ENCODE measurements at places on chromosomes 16 and 17.

DNA sequence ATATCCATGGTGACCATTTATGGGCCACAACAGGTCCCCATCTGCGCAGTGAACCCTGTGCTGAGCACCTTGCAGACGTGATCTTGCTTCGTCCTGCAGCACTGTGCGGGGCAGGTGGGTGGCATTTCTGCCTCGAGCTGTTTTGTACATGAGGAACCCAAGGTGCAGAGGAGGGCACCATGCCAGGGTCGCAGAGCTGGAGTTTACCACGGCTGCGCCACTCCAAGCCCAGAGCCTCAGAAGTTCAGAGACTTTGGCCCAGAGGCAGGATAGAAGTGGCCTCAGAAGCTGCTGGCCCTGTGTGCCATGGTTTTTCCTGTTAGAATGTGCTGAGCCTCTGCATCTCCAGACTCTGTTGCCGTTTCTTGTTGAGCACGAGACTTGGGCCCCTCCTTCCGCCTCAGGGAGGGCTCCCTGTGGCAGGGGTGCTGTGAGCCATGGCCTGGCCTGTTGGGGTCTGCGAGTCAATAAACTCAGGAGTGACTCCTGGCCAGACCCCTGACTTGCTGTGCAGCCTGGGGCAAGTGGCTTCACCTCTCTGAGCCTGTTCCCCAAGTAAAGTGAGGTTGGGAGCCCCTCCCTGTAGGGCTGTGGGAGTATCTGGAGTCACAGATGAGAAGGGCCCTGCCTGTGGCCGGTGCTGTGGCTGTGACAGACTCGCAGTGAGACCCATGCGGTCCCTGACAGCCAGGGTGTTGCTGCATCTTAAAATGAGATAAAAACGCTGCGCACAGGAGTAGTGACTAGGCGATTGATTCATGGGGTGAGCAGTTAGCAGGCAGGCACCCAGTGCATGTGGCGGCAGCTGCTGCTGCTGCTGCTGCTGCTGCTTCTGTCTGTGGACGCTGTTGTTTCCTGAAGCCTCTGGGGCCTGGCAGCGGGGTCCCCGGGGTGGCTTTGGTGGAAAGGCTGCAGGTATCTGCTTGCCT, 11.8 kb downstream of the MAP2K3 start:
- DNase-seq: no peak

GRCh38 chr16:64950262-64950661, 171.6 kb downstream of the CDH11 start:
- no peak for DNase-seq

GRCh38 chr17:40547079-40547784, 18.0 kb downstream of the CCR7 start:
- DNase-seq: peak; percentile 94

- DNase-seq: no peak
Observed at GRCh38 chr17:40265337-40265736, 22.3 kb upstream of the CDC6 start.

- no peak for DNase-seq
Observed at GRCh38 chr17:22517716-22518115, 825.4 kb downstream of the KCNJ18 start.

GRCh38 chr17:4780325-4780955, 5.7 kb downstream of the VMO1 start:
- no peak for DNase-seq

DNA sequence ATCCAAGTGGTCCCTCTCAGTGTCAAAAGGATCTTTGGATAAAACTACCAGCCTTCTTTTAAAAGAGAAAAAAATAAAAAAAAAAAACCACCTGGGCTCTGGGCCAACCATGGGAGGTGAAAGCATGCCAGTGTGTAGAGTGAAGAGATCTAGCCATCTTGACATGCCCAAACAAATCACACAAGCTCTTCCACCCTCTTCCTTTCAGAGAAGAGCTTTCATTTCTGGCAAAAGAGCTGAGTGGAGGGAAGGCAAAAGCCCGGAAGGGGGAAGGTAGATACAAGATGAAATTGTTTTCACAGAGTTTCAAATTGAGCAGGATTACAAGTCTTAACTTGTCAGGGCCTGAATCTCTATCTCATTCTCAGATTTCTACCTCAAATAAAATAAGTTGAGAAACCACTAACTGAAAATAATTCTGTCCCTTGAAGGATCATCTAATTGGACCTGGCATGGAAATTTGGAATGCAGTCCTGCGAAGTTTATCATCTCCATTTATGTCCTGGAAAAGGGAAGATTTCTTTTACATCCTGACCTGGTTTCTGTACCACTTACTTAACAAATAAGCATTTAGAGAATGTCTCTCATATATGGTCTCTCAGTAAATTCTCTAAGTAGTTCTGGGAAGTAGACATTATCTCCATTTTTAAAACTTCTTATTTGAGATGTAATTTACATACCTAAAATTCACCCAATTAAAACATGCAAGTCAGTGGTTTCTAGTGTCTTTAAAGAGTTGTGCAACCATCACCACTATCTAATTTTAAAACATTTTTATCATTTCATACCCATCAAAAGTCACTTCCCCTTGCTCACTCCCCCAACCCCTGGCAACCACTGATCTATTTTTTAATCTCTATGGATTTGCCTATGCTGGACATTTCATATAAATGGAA, 93.7 kb downstream of the TANGO6 start:
- DNase-seq: peak; percentile 76

DNA sequence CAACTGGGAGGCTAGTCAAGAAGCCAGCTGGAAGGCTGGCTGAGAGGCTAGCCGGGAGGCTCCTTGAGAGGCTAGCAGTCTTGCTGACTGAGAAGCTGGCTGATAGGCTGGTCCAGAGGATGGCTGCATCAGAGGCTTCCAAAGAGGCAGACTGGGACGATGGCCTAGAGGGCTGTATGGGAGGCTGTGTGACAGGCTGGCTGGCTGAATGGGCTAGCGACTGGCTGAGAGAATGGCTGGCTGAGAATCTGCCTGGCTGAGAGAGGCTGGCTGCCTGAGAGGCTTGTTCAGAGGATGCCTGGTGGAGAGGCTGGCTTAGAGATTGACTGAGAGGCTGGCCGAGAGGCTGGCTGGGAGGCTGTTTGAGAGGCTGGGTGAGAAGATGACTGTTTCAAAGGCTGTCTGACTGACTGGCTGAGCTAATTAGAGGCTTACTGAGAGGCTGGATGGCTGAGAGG, 34.8 kb upstream of the ACSM2B start:
- DNase-seq: no peak

GRCh38 chr16:65024767-65025178, 97.1 kb downstream of the CDH11 start:
- DNase-seq: no peak

- DNase-seq: no peak
Observed at GRCh38 chr16:51813609-51814008, 662.5 kb upstream of the SALL1 start.

GRCh38 chr16:13936596-13937081, 16.7 kb downstream of the ERCC4 start:
- no peak for DNase-seq

DNA sequence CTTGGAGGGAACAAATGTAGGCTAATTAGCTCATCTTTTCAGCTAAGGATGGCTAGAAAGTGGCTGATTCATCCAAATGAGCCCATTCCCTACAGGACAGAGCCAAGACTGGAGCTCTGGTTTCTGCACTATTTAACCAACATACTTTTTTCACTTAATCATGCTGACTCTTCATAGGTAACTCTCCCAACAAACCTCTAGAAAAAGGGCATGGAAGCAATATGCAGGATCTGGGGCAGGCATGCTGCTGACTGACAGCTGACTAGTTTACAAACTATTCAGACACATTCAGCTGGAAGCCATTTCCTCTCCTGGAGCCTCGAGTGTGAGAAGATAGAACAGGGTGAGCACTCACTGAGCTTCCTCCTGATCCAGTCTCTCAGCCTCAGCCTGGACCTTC, 6.2 kb downstream of the BECN1 start:
- no peak for DNase-seq

- no peak for DNase-seq
Observed at GRCh38 chr17:82238472-82239201, 9.8 kb downstream of the SLC16A3 start.

DNA sequence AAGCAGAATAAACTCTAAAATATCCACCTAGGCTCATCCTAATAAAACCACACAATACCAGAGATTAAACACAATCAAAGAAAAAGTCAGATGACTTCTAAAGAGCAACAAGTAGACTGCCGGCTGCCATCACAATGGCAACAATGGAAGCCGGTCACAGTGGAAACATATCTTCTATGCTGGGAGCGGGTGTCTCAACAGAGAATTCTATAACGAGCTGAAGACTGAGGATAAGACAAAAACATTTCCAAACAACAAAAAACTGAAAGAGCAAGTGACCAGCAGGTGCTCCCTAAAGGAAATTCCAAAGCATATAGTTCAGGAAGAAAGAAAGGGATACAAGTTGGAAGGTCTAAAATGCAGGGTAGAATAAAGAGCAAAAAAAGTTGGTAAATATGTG, 8.9 kb downstream of the NSMCE1 start:
- DNase-seq: no peak

- DNase-seq: no peak
Observed at GRCh38 chr16:31344712-31345111, 10.3 kb upstream of the ITGAX start.

- DNase-seq: no peak
Observed at GRCh38 chr17:62616993-62617893, 10.2 kb upstream of the MRC2 start.

DNA sequence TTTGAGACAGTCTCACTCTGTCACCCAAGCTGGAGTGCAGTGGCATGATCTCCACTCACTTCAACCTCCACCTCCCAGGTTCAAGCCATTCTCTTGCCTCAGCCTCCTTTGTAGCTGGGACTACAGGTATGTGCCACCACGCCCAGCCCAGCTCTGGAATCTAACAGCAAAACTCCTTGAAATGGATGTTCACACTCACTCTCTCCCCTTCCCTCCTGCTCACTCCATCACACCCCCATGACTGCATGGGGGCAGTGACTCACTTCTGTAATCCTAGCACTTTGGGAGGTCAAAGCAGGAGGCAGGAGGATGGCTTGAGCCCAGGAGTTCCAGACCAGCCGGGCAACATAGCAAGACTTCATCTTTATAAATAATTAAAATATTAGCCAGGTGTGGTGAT, 11.1 kb upstream of the TFAP4 start:
- DNase-seq: no peak

- DNase-seq: no peak
Observed at GRCh38 chr16:78215222-78215621, 115.8 kb downstream of the WWOX start.

DNA sequence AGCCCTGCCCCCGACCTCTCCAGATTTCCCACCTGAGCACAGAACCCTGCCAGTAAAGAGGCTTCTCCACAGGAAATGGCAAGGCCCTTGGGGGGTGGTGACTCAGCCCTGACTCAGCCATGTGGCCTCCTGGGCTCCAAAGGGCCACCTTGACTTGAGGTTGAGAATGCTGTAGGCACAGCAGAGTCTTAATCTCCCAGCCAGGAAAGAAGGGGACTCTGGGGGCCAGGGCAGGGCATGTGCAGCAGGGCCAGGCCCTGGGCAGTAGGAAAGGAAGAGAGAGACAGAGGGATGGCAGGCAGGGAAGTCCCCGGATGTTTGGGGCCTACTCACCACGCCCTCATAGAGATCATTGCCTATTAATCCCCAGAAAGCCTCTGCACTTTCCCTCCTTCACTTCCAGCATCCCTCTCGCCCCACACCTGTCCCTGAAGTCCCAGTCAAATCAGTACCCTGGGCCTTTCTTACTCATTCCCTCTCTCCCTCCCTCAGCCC, 4.8 kb upstream of the ITGA3 start:
- DNase-seq: no peak

GRCh38 chr16:12951392-12951791, 50.0 kb downstream of the SHISA9 start:
- DNase-seq: peak; percentile 74

DNA sequence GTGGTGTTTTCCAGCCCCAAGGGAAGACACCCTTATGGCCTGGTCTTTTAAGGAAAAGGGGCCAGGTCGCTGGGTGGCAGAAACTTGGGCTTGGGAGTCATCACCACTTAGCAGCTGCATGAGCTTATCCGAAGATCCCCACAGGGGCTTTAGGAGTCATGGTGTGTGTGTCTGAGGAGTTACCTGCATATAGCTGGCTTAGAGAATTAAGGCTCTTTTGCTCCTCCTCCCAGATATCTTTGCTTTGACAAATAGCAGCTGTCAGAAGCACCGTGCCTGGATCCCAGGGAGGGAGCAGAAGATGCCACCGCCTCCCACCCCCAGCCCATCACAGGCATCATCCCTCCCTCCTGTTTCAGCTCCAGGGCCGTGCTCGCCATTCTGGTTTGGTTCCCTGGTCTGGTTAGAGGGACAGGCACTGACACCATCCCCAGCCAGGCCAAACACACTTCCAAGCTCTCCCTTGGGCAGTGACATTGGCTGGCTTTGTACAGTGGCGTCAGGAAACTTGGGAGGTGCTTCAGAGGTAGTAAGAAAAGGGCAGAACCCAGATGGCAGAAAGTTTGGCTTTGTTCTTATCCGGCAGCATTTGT, 17.4 kb downstream of the LDHD start:
- no peak for DNase-seq

DNA sequence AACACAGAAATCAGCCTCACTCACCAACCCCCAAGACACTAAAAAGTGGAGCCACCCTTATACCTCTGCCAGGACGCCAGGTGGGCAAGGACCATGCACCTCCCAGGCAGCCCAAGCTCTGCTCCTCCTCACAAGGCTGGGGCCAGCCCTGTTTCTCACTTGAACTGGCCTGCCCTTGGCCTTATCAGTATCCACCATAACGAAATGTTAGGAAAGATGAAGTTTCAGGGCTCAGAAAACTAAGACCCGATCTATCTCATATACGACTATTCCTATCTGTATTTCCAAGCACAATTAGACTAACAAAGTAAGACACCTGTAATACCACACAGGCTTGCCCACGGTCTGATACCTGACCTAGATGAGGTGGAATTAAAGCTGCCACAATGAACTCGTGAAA, 6.9 kb downstream of the FBXO31 start:
- no peak for DNase-seq

DNA sequence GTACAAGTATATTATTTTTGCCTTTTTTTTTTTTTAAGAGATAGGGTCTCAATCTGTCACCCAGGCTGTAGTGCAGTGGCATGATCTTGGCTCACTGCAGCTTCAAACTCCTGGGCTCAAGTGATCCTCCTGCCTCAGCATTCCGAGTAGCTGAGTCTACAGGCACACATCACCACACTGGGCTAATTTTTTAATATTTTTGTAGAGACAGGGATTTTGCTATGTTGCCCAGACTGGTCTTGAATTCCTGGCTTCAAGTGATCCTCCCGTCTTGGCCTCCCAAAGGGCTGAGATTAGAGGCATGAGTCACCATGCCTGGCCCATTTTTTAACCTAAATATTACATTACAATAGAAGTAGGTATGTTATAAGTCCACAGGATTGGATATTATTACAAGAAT, 3.2 kb downstream of the TERB1 start:
- no peak for DNase-seq

Data from NCI-H1105 (cell line).